Ecto neural progenitor cell (in vitro differentiated cells): ENCODE measurements at places on chromosomes 6 and 20.

DNA sequence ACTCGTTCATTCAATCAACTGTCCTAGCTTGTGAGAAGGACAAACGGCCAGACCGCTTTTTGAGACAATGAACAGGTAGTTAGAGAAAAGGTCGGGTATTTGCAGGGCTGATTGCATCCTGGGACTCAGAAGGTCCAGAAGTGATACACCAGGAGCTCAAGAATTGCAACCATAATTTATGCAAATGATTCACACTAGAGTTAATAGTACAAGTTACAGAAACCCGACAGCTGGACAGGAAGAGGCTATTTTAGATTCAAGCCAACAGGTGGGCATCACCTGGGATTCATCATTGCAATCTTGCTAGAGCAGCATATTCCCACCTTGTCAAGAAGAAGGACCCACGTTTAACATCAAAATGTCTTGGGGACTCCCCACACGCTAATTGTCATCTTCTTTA, 83.5 kb downstream of the TNFAIP3 start:
- DNase-seq: no peak

DNA sequence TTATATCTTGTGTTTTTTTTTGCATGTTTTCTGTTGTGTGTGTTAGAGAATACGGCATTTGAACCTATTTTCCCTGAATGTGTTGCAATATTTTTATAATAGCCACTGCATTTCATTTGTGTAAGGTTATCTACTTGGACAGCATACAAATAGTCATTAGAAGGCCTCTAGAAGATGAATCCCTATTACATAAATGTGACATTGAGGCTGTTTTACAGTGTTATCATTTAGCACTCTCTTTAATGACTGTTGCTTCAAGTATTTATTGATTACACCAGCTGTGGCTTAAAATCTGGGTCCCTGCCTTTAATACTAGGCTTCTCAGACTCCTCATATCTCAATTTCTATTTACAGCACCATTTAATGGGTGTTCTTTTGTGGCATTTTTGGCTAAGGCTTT, 465.8 kb downstream of the FRK start:
- no peak for DNase-seq

DNA sequence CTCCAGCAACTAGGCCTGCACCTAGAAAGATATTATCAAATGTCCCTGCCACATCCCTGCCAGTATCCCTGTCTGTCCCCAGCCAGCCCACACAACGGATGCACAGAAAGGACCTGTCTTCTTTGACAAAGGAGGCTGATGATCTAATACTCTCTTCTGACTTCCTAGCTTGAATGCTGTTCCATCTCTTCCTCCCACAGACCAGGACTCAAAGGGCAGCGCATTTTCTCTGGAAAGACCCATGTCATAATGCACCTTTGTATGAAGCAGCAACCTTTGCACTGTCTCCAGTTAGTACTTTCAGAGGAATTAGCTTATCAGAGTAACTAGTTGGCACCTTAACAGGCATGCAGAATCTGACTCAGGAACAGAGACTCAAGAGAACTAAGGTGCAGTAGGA, 53.3 kb upstream of the TAF8 start:
- no peak for DNase-seq

DNA sequence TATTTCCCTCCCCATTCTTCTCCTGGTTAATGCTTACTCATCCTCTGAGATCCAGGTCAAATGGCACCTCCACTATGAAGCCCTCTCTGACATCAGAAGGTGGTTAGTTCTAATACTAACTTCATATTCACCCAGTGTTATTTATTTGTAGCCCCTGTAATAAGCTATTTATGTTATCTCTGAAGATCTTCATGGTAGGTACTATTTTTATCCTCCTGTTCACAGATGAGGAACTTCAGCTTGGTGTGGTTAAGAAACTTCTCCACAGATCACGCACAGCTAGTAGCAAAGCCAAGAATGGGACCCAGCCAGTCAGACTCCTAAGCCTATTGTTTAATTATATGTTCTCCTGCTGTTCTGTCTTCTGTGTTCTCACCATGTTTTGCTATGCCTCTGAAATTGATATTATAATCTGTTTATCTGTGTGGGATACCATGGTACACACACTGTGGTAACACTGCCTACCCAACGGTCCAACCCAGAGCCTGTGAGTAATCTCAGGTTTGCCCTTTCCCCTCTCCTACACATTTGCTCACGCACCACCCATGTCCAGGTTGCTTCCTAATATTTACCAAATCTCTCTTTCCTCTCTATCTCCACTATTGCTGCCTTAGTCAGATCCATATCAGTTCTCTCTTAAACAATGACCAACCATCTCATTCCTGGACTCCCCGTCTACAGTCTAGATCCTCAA, 98.4 kb downstream of the IPCEF1 start:
- no peak for DNase-seq
